ENCODE measurements at places on chromosomes 16 and 17.

DNA sequence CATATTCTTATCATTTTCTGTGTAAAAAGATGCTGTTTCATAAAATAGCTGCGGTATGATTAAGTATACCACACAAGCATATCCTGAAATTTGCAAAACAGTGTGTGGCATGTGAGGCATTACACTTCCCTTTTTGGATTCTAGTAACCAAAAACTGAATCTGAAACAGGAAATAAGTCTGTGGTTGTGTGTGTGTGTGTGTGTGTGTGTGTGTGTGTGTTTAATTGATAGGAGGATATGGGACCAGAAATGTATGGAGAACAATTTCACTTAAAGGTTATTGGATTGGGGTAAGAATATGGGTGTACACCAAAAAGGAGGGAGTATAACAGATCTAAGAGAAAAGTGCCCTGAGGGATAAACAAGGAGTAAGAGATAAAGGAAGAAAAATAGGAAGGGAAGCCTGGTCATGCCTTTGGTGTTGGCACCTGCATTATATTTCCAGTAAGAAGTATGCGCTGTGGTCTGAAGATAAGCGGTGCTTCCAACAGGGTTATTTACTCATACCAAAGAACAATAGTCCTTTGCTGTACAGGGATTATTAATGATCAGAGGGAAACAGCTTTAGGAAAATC lies 4.0 kb downstream of the LYRM1 start:
- peak; percentile 61 for DNase-seq

GRCh38 chr16:75570396-75571065 lies 4.4 kb downstream of the GABARAPL2 start:
- no peak for DNase-seq

- no peak for DNase-seq
Observed at GRCh38 chr17:8022360-8023003, 16.4 kb upstream of the ALOX15B start.

GRCh38 chr17:29124135-29124924 lies 55.9 kb downstream of the MYO18A start:
- DNase-seq, result peak; percentile 72

GRCh38 chr17:71830866-71831265 lies 290.0 kb upstream of the SOX9 start:
- DNase-seq, result no peak

- DNase-seq, result peak; percentile 64
Observed at GRCh38 chr17:34420254-34420766, 57.3 kb upstream of the CCL1 start.

DNA sequence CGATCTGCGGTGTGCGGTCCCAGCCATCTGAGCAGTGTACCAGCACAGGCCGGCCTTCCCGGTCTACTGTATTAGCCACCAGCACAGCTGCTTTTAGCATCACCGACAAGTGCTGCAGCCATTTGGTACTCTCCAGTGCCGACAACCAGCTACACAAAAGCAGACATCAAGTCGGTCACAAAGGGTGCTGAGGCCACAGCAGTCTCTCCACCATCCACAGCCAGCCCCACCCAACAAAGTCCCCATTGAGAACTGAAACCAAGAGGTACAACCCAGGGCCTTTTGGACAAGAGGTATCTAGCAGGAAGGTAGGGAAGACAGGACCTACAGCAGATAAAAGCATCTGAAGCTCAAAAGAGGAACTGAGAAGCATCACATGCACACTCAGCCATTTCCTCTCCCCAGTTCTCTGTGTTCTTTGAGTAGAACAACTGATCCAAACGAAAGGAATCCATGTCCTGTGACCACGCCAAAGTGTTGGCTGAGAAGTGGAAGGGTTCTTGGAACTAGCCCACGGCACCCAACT lies 9.5 kb downstream of the MTMR4 start:
- DNase-seq, result no peak

DNA sequence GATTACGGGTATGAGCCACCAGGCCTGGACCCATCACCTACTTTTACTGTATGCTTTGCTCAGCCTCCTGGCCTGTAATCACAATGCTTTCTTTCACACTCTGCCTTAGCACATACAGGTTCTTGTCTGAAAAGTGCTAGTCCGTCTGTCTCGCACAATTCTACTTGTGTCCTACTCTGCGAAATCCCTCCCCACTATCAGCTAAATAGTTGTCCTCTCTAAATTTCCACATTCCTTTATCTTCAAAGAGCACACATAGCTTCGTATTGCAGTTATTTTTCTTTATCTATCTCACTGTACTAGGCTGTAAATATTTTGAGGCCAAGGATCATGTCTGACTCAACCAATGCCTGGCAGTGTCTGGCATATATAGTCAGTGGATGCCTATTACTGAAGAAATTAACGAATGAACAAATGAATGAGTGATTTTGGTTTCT lies 38.5 kb upstream of the ETV4 start:
- no peak for DNase-seq

DNA sequence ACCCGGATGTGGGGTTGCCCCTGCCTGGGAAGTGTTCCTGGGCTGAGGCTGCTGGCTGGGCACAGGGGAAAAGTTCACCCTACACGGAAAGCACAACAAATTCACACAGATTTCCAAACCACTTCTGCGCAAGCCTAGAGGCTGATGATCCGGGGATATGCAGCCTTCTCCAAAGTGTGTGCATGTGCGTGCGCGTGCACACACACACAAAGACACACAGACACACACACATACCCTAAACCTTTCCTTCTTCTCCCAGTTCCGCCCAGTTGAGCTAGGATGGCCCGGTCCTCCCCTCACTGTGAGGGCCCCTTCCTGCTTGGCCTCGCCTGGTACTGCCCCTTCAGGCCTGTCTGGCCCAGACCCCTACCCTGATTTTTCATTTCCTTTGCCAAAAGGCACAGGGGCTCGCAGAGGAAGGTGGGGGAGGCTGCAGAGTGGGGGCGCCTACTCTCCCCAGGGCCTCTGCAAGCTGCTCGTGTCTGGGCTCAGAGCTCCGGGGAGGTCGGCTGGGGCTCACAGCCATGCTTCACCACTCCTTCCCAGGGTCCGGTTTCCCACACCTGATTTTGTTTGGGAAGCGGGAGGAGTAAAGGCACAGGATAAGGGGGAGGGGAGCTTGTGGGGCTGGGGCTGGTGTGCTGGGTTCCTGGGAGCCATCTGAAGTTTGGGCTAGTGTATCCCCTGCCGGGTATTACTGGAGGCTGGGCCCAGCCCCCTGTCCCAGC lies 144.7 kb downstream of the ENGASE start:
- no peak for DNase-seq

DNA sequence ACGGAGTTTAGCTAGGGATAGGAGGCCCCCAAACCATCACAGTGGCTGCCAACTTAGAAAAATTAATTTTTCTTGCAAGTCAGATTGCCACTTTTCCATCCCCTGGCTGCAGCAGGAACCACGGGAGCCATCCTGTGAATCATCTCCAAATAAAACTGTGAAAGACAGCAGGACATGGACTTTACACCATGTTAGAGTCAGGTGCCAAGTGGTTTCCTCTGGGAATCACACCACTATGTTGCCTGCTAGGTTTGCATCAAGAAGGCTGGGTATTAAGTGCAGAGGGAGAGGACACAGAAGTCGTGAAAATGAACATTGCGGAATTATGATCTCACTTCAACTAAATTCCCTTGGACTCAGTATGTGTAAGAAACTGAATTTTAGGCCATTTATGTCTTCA lies 471.3 kb upstream of the GOT2 start:
- DNase-seq, result no peak

GRCh38 chr16:72865258-72865657 lies 182.7 kb downstream of the ZFHX3 start:
- DNase-seq, result no peak

DNA sequence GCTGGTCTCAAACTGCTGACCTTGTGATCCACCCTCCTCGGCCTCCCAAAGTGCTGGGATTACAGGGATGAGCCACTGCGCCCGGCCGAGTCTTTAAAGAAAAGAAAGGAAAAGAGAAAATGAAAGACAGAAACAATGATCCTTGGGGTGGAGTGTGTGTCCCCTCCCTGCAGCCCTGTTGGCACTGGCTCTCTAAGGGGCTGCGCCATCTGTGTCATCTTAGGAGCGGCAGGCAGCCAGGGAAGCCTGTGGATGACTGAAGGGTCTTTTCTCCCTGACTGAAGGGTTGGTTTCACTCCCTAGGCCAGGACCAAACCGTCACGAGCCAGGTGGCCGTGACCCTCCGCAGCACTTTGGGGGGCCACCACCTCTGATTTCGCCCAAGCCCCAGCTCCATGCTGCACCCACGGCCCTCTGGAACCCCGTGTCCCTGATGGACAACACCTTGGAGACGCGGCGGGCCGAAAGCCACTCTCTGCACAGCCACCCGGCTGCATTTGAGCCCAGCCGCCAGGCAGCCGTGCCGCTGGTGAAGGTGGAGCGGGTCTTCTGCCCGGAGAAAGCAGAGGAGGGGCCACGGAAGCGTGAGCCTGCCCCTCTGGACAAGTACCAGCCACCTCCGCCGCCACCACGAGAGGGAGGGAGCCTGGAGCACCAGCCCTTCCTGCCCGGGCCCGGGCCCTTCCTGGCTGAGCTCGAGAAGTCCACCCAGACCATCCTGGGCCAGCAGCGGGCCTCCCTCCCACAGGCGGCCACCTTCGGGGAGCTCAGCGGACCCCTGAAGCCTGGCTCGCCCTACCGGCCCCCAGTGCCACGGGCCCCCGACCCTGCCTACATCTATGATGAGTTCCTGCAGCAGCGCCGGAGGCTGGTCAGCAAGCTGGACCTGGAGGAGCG lies 27.7 kb downstream of the GINS2 start:
- no peak for DNase-seq

DNA sequence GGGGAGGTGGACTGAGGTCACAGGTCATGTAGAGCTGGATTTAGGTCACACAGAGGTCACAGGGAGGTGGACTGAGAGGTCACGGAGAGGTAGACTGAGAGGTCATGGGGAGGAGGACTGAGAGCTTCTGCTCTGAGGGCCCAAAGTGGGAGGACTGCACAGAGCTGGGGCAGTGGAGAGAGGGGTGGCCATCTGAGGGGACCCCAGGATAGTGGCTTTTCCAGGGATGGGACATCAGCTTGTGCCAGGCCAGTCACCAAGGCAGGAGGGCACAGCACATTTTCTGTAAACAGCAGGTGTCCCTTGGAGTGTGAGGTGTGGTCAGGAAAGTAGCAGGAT lies 26.1 kb upstream of the JPT2 start:
- no peak for DNase-seq

- no peak for DNase-seq
Observed at GRCh38 chr16:89132194-89133005, 38.7 kb downstream of the ACSF3 start.

- DNase-seq, result no peak
Observed at GRCh38 chr16:53090591-53091411, 36.0 kb downstream of the CHD9 start.

- no peak for DNase-seq
Observed at GRCh38 chr16:50360033-50360778, 8.6 kb downstream of the BRD7 start.

GRCh38 chr16:88922114-88922825 lies 54.7 kb downstream of the CBFA2T3 start:
- no peak for DNase-seq
